ENCODE measurements at places on chromosomes 5 and 9. TPM values are rescaled to one million over a fixed set of nuclear protein-coding genes. Genes with fewer than 3 reads are reported as not detected.

TAF11L13 gene
- not detected for total RNA-seq

CDO1 gene
- total RNA-seq, result 0.09 TPM

GNE gene
- total RNA-seq, result 16.7 TPM

FOXD4L3 gene
- total RNA-seq, result not detected

CXCL14 gene
- total RNA-seq, result 0.17 TPM

CSNK1A1 gene
- 115 TPM for total RNA-seq

OR1N1 gene
- total RNA-seq, result not detected

GZMA gene
- not detected for total RNA-seq

IFNE gene
- total RNA-seq, result 2.3 TPM

IRX2 gene
- total RNA-seq, result 1.3 TPM

CCL27 gene
- total RNA-seq, result not detected

PGM5 gene
- not detected for total RNA-seq

GLRA1 gene
- not detected for total RNA-seq

TMEM171 gene
- total RNA-seq, result 4.8 TPM

OR1Q1 gene
- total RNA-seq, result not detected

SV2C gene
- total RNA-seq, result not detected

PIP5KL1 gene
- 1.5 TPM for total RNA-seq

PCDHA9 gene
- total RNA-seq, result not detected

ARL10 gene
- 1.7 TPM for total RNA-seq

GRXCR2 gene
- total RNA-seq, result not detected

SWI5 gene
- total RNA-seq, result 46.5 TPM

EGFLAM gene
- not detected for total RNA-seq

IL9 gene
- not detected for total RNA-seq

LCN10 gene
- not detected for total RNA-seq

CCNJL gene
- total RNA-seq, result 12.9 TPM

ENTPD8 gene
- 0.28 TPM for total RNA-seq

C8G gene
- 1.9 TPM for total RNA-seq

LCN6 gene
- not detected for total RNA-seq

PPP3R2 gene
- not detected for total RNA-seq

POU5F2 gene
- total RNA-seq, result not detected

SLC34A3 gene
- 0.13 TPM for total RNA-seq

PDGFRB gene
- total RNA-seq, result 0.18 TPM

SMC5 gene
- 14.8 TPM for total RNA-seq

SMIM33 gene
- not detected for total RNA-seq

KCNN2 gene
- not detected for total RNA-seq

BRINP1 gene
- 0.22 TPM for total RNA-seq

TYRP1 gene
- not detected for total RNA-seq

TICAM2 gene
- 1.0 TPM for total RNA-seq

C5orf52 gene
- total RNA-seq, result not detected

DIPK1B gene
- 10.1 TPM for total RNA-seq

ELAVL2 gene
- not detected for total RNA-seq

Data from A549 treated with CpdA at 1 μM for 4 hours (cell line).